Cardiac muscle cell (in vitro differentiated cells and primary cell): ENCODE measurements at places on chromosomes 3 and 15.

DNA sequence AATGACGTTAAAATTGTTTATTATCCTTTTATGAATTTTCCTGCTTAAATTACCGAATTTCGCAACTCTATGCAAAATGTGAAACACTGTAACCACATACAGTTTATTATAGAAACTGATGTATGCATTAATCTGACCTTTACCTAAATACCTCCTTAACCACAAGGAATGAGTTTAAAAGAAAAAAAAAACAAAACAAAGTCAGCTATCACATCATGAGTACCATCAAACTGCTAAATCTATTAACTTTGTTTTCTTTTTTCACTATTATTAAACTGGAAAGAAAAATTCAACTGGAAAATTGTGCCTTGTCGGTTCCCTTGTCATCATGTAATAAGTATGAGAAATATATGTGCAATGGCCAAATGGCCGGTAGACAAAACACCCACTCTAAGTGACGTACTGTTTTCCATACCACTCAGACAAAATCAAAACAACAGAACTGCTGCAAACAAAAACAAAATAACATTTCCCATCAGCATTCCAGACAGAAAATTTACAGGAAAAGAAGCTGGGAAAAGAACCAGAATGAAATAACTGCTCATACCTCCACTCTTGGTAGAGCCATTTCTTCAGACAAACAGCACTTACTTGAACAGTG is 415.3 kb downstream of the FOXP1 start:
- peak; percentile 78 for DNase-seq

DNA sequence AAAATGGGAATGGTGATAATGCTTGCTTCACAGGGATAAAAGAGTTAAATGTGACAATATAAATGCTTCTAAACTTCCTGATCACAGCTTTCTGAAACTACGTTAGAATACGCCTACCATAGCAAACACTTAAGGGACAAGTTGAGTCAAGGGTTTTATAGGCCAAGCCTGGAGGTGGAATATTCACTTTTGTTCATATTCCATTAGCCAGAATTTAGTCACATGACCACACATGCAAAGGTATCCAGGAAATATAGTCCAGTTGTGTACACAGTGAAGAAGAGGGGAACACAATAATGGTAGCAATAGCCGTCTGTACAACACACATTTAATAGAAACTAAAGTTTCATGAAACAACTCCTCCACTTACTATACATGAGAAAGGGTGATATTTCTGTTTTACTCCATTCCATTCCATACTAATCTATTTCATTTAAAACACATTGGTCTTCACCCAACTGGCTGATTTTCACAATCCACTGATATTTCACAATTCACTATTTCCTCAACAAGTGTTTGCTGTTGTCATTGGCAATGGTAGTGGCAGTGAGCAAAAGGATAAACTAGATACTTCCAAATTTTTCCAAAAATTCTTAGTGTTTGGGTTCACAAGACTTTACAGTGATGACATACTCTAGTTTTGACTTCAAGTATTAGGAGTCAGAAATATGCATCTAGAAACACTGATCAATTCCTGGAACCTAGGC is 270.9 kb downstream of the ERC2 start:
- peak; percentile 54 for DNase-seq

GRCh38 chr3:48014358-48014757 is 1.9 kb downstream of the MAP4 start:
- no peak for DNase-seq

DNA sequence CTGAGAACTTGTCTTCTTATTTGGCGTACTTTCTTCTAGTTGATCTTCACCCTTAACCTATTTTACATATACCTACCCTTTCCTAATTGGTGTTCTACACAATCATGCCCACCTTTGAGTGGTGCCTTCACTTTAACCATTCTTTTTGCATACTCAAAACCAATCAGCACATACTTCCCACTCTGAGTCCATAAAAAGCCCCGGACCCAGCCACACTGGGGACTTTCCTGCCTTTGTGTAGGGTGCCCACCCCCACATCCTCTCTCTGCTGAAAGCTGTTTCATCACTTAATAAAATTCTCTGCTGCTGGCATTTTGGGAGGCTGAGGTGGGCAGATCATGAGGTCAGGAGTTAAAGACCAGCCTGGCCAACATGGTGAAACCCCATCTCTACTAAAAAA is 15.9 kb upstream of the CHST2 start:
- DNase-seq: no peak

- DNase-seq: no peak
Observed at GRCh38 chr3:172466553-172467130, 18.4 kb upstream of the GHSR start.

DNA sequence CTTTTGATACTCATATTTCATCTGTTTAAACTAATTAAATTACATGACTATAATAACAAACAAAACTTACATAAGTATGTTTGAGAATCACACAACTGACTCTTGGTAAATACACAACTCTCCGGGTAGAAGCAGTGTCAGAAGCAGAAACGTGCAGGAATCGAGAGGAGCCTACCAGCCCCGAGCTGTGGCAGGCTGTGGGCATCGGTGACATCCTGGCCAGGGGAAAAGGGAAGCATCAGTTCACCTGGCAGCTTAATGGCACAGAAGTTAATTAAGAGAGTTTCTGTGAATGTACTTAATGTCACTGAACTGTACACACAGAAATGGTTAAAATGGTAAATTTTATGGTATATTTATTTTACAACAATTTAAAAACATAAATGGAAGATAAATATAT is 90.2 kb downstream of the CRTC3 start:
- no peak for DNase-seq

GRCh38 chr3:7658294-7658693 is 797.4 kb downstream of the GRM7 start:
- no peak for DNase-seq

GRCh38 chr3:192494174-192494573 is 233.2 kb downstream of the FGF12 start:
- DNase-seq: no peak

DNA sequence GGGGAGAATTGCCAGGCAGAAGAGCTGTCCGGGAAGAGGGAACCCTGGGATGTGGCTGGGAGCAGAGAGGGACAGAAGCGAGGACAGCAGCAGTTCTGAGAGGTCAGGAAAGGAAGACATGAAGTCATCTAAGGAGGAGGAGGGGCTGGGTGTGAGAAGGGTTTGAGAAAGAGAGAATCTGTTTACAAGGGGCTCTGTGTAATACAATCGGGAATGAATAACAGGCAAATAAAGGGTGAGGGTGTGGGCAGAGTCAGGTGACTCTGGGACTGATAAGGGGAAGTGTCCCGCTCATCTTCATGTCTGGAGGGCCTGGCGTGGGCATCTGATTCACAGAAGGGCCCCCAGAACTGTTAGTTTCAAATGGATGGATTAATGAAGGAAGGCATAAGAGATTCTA is 191.3 kb downstream of the XXYLT1 start:
- no peak for DNase-seq

GRCh38 chr3:50480471-50480870 is 23.0 kb downstream of the CACNA2D2 start:
- DNase-seq: no peak

GRCh38 chr15:42716626-42717025 is 20.3 kb downstream of the CDAN1 start:
- no peak for DNase-seq

DNA sequence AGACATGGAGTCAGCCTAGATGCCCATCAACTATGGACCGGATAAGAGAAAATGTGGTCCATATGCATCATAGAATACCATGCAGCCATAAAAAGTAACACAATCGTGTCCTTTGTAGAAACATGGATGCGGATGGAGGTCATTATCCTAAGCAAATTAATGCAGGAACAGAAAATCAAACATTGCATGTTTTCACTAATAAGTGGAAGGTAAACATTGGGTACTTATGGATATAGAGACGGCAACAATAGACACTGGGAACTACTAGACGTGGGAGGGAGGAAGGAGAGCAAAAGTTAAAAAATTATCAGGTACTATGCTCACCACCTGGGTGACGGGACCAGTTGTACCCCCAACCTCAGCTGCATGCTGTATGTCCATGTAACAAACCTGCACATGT is 2.5 kb downstream of the PLD1 start:
- no peak for DNase-seq

- no peak for DNase-seq
Observed at GRCh38 chr15:55914446-55914845, 79.0 kb downstream of the NEDD4 start.

GRCh38 chr3:33377489-33377888 is 62.7 kb downstream of the UBP1 start:
- DNase-seq: no peak

- no peak for DNase-seq
Observed at GRCh38 chr3:188861842-188862744, 309.7 kb upstream of the TPRG1 start.

DNA sequence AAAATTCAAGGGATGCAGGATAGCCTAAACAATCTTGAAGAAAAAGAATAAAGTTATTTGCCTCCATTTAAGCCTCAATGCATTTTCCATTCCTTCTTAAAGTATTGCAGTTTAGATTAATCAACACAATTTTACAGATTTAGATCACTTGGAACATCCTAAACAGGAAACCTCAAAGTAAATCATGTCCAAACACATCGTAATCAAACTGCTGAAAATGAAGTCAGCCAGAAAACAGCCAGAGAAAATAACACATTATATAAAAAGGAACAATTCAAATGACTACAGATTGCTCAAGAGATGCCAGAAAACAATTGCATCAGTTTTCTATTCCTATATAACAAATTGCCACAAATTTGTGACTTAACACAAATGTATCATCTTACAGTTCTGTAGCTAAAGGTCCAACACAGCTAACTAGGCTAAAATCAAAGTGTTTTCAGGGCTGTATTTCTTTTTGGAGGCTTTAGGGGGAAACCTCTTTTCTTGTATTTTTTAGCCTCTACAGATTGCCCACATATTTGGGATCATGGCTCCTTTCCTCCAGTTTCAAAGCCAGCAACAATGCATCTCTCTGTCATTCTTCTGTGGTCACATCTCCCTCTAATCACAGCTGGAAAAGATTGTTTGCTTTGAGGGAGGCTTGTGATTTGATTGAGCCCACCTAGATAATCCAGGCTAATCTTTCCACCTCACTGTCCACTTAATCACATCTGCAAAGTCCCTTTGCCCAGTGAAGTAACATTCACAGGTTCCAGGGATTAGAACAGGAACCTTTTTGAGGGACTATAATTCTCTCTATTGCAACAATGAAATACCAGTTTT is 543.3 kb upstream of the UBE2E2 start:
- no peak for DNase-seq
